ENCODE measurements at places on chromosomes 2 and 18.

GRCh38 chr2:174125090-174125489 is 123.2 kb downstream of the OLA1 start:
- no peak for DNase-seq

- no peak for DNase-seq
Measured at GRCh38 chr2:232264081-232264480, 114.5 kb upstream of the ALPP start.

DNA sequence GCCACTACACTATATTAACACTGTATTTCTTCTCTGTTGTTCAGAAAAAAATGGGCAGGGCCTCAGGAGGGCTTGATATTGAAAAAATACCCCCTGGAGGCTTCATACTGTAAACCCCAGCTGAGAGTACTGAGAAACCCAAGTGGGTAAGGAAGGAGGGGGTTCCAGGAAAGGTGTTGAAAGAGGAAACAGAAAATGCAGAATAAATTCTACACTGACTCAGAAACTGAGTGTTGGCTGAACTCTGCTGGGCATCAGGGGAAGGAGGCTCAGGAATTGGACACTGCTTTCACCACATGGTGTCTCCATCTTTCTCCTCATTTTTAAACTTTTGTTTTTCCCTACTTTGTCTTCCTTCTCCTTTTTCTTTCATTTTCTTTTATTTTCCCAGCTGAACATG is 253.7 kb downstream of the DYM start:
- peak; percentile 44 for DNase-seq

- DNase-seq, result no peak
Measured at GRCh38 chr2:136394136-136395060, 276.4 kb upstream of the CXCR4 start.

- DNase-seq, result no peak
Measured at GRCh38 chr2:238130111-238130695, 8.3 kb upstream of the KLHL30 start.

- DNase-seq, result no peak
Measured at GRCh38 chr18:2905854-2906703, 59.3 kb downstream of the EMILIN2 start.

GRCh38 chr2:219448776-219449341 is 14.2 kb downstream of the SPEG start:
- no peak for DNase-seq

DNA sequence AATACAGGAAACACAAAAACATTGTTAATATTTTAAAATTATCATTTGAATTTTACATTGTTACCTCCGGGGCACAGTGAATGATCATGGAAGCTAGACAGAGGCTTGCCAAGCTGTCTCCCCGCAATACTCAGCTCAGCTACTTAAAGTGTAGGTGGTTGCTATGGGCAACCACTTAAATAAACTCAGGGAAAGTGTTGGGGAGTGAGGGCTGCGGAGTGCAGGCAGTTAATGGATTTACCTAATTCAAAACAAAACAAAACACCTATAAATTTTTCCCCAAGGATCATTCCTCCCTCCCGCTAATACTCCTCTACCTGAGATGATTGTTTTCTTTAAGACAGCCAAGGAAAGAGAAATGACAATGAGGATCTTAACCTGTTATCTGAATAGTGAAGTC is 349.5 kb downstream of the TGIF1 start:
- no peak for DNase-seq

GRCh38 chr18:29494371-29494770 is 1317.4 kb upstream of the CDH2 start:
- no peak for DNase-seq

- no peak for DNase-seq
Measured at GRCh38 chr2:158049129-158049855, 52.4 kb upstream of the UPP2 start.

- no peak for DNase-seq
Measured at GRCh38 chr18:74430806-74431571, 26.1 kb downstream of the DIPK1C start.

GRCh38 chr2:120174963-120175581 is 48.1 kb downstream of the TMEM185B start:
- DNase-seq, result peak; percentile 76
